ENCODE measurements at places on chromosomes 7 and 10.

- DNase-seq = no peak
These were observed 17.0 kb downstream of the TRA2A start for GRCh38 chr7:23514755-23515154.

- DNase-seq = peak; percentile 46
These were observed 29.8 kb upstream of the PURB start for GRCh38 chr7:44914992-44915607.

- DNase-seq = peak; percentile 82
These were observed 46.7 kb downstream of the MICALL2 start for GRCh38 chr7:1412322-1413261.

DNA sequence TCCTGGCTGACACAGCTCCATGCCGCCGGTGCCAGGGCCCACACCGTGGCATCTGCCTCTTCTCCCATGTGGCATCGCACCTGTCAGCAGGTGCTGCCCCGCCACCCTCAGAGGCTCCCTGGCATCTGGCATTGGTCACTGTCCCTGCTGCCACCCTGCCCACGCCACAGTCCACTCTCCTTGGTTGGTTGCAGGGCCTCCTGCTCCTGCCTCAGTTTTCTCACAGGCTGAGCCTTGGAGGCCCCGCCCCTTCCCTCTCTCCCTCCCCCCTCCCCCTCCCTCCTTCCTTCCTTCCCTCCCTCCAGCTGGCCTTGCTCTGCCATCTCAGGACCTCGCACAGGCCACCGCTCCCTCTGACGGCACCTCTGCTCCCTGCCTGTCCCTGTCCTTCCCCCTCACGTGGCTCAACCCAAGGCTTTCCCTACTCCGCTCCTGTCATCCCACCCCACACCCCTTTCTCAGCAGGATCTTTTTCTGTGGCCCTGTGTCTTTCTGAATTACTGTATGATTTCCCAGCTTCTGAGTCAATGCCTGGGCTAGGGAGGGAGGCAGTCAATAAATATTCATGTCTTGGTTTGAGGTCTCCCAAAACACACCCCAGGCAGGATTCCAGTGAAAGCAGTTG is 87.4 kb downstream of the INPP5A start:
- no peak for DNase-seq

DNA sequence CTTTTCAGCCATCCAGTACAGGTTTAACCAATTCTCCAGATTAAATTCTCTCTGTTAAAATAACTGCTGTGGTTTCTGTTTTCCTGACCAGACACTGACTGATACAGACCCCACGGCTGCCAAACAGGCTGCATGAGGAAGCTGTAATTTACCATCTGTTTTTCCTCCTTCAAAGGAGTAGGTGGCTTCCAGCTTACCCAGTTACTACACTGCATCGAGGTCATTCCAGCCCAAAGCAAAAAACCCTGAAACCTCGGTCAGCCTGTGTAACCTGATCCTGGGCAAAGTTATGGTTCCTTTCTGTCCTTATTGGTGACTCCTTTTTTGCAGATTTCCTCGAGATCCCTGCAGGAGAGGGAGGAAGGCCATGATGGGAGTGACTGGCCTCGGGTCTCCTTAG is 27.9 kb upstream of the LOXL4 start:
- no peak for DNase-seq

- no peak for DNase-seq
These were observed 26.2 kb upstream of the SEC61G start for GRCh38 chr7:54785261-54785660.

GRCh38 chr7:154484406-154484805 is 432.2 kb downstream of the DPP6 start:
- DNase-seq = no peak

GRCh38 chr7:149833495-149834130 is 4.6 kb upstream of the ZNF862 start:
- no peak for DNase-seq

- DNase-seq = no peak
These were observed 569 bp downstream of the CAV1 start for GRCh38 chr7:116525298-116525912.

DNA sequence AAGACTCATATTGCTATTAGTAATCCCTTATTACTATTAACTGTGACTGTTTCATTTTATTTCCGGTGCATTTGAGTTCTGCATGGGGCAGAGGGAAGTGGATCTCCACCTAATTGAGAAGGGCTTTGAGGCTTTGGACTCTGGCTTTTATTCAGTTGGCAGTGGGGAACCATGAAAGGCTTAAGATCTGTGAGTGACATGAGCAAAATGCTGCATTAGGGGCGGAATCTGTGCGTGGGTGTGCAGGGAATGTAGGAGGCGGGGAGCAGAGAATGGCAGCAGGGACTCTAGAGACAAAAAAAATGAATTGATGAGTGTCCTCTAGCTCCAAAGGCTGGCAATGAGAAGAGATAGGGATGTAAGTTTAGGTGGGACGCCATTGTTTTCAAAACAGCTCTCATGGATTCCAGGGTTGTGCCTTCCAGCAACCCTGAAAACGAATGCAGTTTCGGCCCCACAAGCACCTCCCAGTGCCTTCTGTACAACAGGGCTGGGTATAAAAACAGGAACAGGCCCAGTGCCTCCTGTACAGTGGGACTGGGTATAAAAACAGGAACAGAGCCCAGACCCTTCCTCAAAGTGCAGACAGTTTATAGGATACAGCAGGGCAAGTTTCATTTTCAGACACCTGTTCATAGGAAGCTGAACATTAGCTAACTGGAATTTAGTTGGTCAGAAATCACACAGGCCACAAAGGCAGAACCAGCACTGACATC is 663.3 kb upstream of the FOXK1 start:
- DNase-seq = no peak

- DNase-seq = no peak
These were observed 15.9 kb downstream of the VSIR start for GRCh38 chr10:71757399-71757922.

DNA sequence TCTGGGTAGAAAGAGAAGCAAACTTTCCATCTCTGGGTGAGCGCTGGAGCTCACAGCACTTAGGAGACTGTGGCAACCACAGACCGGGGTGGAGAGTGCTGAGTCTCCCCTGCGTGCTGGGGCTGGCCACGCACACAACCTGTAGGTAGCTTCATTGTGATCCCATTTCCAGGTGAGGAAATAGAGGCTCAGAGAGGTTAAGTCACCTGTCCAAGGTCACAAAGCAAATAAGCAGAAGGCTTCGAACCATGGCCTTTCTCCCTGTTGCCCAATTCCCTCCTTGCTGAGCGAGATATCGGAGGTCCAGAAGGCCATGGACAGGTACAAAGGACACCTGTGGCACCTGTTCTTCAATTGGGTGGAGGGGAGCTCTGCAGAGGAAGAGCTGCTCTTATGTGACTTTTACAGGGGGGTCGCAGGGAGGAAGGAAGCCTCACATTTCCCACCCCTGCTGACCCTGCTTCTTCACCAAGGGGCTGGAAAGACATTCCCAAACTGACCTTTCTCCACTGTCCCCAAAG is 39.4 kb downstream of the ZCCHC24 start:
- DNase-seq = no peak

- no peak for DNase-seq
These were observed 27.5 kb downstream of the ELMO1 start for GRCh38 chr7:37420946-37421695.

DNA sequence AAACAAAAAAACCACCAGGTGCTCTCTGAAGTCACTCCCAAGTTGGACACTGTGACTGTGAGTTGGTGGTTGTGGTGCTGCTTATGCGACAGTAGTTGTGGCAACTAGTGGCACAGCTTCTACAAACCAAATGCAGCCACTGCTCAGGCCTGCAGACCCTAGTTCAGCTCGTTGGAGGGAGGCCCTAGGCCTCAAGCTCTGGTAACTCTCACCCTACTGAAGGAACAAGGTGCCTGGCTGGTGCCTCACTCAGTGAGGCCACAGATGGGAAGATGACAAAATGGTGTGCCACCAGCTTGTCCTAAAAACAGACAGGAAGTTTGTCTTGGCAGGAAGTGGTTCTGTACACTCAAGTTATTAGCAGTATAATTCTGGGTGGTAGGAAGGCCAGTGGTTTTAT is 45.3 kb upstream of the RAPGEF5 start:
- no peak for DNase-seq

- no peak for DNase-seq
These were observed 170.5 kb downstream of the SRPK2 start for GRCh38 chr7:105218215-105218614.

Data from activated T-helper 1 cell treated with Interleukin-2 at 50 U/mL for 16 hours (primary cell).